ENCODE measurements at places on chromosomes 12 and 14. TPM values are rescaled to one million over a fixed set of nuclear protein-coding genes. Genes with fewer than 3 reads are reported as not detected.

Gene ZNF891
- 2.0 TPM for total RNA-seq

Gene HOXC4
- not detected for total RNA-seq

Gene DNAJC22
- total RNA-seq = 1.8 TPM

Gene MLF2
- total RNA-seq = 118 TPM

Gene FGF23
- total RNA-seq = not detected

Gene P2RX2
- not detected for total RNA-seq

Gene LYZ
- total RNA-seq = 3.6 TPM

Gene RPGRIP1
- total RNA-seq = 1.5 TPM

Gene OVCH1
- total RNA-seq = not detected

Gene PPHLN1
- total RNA-seq = 50.3 TPM

Gene CS
- total RNA-seq = 187 TPM

Gene PTGER2
- total RNA-seq = not detected

Gene CD9
- 67.2 TPM for total RNA-seq

Gene SLC8A3
- total RNA-seq = 0.13 TPM

GRCh38 chr12:112010415-112011344, 2.3 kb downstream of the TMEM116 start:
- H3K4me3 ChIP-seq = peak overlapping the region; percentile 31
- H3K36me3 ChIP-seq = peaks cover 13% of the 10 kb centered on the region
- peaks cover 27% of the 10 kb centered on the region for H3K4me1 ChIP-seq
- H3K27me3 ChIP-seq = peaks cover 10% of the 10 kb centered on the region
- DNase-seq = no peak
- no peak overlapping the region for H3K27ac ChIP-seq

DNA sequence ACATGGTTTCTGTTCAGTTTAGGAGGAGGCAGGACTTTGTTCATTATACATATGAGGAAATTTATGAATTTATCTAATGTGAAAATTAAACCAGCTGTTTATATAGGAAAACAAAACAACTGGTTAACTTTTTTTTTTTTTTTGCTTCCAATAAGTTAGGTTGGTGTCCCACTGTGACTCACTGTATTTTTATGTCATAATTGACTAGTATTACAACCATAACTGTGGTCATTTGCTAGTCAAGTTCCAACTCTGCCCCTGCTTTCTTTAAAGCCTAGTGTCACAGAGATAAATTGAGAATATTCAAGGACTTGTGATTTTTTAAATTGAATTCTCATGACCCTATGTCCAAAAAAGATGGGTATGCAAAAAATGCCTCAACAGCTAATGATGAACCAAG, 227.7 kb downstream of the BCAT1 start:
- H3K27me3 ChIP-seq = peaks cover 2% of the 10 kb centered on the region
- no peak overlapping the region for H3K27ac ChIP-seq
- no peak for DNase-seq

DNA sequence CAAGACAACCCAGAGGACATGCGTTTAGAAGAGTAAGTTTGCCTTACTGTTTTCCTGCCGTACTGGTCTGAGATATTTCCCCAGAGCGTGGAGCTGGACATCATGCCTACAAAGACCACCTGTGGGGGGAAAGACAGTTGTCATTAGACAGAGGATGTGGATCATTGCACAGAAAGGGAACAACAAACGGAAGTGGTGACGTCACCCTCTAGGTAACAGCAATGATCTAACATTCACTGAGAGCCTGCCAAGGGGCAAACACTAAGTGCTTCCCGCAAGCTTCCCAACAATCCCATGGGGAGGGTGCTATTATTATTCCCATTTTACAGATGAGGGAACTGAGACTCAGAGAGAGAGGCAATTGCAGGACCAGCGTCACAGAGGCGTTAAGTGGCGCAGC, 48.5 kb downstream of the SVOP start:
- H3K36me3 ChIP-seq = peaks cover 3% of the 10 kb centered on the region
- H3K4me1 ChIP-seq = no peaks in the 10 kb centered on the region
- no peak overlapping the region for H3K27ac ChIP-seq
- no peak overlapping the region for H3K4me3 ChIP-seq
- no peak for DNase-seq
- H3K27me3 ChIP-seq = no peaks in the 10 kb centered on the region

- peaks cover 4% of the 10 kb centered on the region for H3K27me3 ChIP-seq
- peaks cover 10% of the 10 kb centered on the region for H3K36me3 ChIP-seq
- no peak overlapping the region for H3K27ac ChIP-seq
- H3K4me3 ChIP-seq = no peak overlapping the region
- no peak for DNase-seq
These were observed 13.4 kb upstream of the IFI27 start for GRCh38 chr14:94097091-94097490.

DNA sequence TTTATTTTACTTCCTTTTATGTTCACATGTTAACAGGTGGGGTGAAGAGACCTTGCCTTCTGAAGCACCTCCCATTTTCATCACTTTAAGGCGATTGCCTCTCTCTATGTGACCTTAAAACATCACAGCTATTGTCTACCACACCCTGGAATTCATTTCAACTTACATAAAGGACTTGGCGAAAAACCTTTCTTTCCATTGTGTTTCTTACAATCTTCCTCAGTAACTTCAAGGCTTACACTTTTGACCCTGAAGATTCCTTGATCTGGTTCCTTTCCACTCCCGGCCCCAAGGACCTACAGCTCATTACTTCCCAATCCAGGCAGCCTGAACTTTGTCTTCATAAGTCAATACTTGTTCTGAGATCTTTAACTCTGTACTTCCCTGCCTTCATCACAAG, 443.3 kb downstream of the ADAMTS20 start:
- H3K4me3 ChIP-seq = no peak overlapping the region
- no peak for DNase-seq
- no peak overlapping the region for H3K27ac ChIP-seq
- no peaks in the 10 kb centered on the region for H3K27me3 ChIP-seq

GRCh38 chr14:101546706-101547105, 14.6 kb upstream of the DIO3 start:
- H3K4me3 ChIP-seq = no peak overlapping the region
- H3K36me3 ChIP-seq = peaks cover 4% of the 10 kb centered on the region
- no peaks in the 10 kb centered on the region for H3K4me1 ChIP-seq
- DNase-seq = no peak
- H3K27me3 ChIP-seq = peaks cover 15% of the 10 kb centered on the region

- no peak overlapping the region for H3K4me3 ChIP-seq
- no peaks in the 10 kb centered on the region for H3K36me3 ChIP-seq
- no peak overlapping the region for H3K27ac ChIP-seq
- no peaks in the 10 kb centered on the region for H3K4me1 ChIP-seq
- no peak for DNase-seq
- no peaks in the 10 kb centered on the region for H3K27me3 ChIP-seq
These were observed 46.7 kb downstream of the NOPCHAP1 start for GRCh38 chr12:105032703-105033357.

DNA sequence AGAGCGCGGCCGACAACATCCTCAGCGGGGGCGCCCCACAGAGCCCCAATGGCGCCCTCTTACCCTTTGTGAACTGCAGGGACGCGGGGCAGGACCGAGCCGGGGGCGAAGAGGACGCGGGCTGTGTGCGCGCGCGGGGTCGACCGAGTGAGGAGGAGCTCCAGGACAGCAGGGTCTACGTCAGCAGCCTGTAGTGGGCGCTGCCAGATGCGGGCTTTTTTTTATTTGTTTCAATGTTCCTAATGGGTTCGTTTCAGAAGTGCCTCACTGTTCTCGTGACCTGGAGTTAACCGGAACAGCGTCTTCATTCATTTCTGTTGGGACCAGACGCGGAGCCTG, 103.8 kb upstream of the FKBP4 start:
- H3K4me1 ChIP-seq = peaks cover 18% of the 10 kb centered on the region
- peaks cover 14% of the 10 kb centered on the region for H3K27me3 ChIP-seq
- peaks cover 13% of the 10 kb centered on the region for H3K36me3 ChIP-seq
- H3K4me3 ChIP-seq = peak overlapping the region; percentile 89
- peak; percentile 47 for DNase-seq
- no peak overlapping the region for H3K27ac ChIP-seq

DNA sequence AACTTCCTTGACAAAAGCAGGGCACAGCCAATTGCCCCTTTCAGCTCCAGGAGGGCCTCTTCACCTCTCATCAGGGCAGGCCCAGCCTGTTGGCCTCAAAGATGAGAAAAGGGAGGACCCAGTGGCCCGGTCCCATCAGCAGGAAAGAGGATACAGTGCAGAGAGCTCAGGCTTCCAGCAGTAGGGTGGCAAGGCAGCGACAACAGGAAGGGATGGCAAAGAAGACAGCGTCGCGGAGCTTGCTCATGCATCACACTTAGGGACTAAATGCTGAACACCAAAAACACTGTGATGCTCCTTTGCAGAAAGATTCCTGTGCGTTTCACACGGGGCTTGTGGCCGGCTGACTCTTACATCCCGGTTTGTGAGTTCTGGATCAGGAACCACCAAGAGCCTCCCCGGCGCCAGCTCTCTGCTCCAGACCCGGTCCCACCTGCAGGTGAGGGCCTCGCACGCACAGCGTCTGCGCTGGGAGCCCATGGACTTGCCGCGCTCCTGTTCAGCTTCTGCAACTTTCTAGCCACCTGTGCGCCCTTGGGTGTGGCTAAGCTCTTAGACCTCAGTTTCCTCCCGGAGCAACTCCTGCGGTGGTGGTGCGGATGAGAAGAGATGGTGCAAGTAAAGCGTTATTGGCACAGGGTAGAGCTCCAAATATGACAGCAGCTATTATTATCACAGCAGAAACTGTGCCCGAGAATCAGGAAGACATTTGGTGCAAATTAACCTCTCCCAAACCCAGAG, 15.3 kb upstream of the BCL7A start:
- H3K4me3 ChIP-seq = no peak overlapping the region
- peaks cover 2% of the 10 kb centered on the region for H3K27me3 ChIP-seq
- DNase-seq = no peak
- H3K4me1 ChIP-seq = no peaks in the 10 kb centered on the region
- no peaks in the 10 kb centered on the region for H3K36me3 ChIP-seq

- no peak overlapping the region for H3K27ac ChIP-seq
- no peak for DNase-seq
- H3K36me3 ChIP-seq = no peaks in the 10 kb centered on the region
- H3K4me1 ChIP-seq = peaks cover 60% of the 10 kb centered on the region
- H3K4me3 ChIP-seq = no peak overlapping the region
- peaks cover 6% of the 10 kb centered on the region for H3K27me3 ChIP-seq
These were observed 8.2 kb downstream of the NUAK1 start for GRCh38 chr12:106130474-106131113.

DNA sequence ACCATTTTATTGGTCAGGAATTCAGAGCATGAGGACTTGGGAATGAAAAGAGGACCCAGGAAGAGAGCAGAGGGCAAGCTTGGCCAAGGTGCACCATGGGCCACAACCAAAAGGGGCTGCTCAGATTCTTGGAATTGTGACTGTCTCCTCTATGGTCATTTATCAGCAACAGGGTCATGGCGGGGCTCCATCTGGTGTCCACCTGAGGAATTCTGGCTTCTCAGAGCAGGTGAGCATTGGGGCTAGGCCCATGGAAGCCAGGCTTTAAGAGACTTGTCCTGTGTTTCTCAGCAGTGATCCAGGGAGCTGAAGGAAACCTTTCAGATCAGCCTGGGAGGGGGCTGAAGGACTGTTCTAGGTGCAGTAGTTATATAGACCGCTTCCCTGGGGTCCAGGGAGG, 2.6 kb upstream of the RIN3 start:
- H3K27ac ChIP-seq = no peak overlapping the region
- peaks cover 17% of the 10 kb centered on the region for H3K4me1 ChIP-seq
- no peak overlapping the region for H3K4me3 ChIP-seq
- H3K27me3 ChIP-seq = peaks cover 6% of the 10 kb centered on the region
- DNase-seq = no peak

- H3K36me3 ChIP-seq = peaks cover 3% of the 10 kb centered on the region
- H3K27me3 ChIP-seq = peaks cover 5% of the 10 kb centered on the region
- no peak overlapping the region for H3K27ac ChIP-seq
- peaks cover 8% of the 10 kb centered on the region for H3K4me1 ChIP-seq
- no peak for DNase-seq
- no peak overlapping the region for H3K4me3 ChIP-seq
These were observed 2.6 kb downstream of the GLRX5 start for GRCh38 chr14:95537298-95538089.

GRCh38 chr14:104845033-104845666, 19.9 kb upstream of the CEP170B start:
- no peaks in the 10 kb centered on the region for H3K27me3 ChIP-seq
- no peaks in the 10 kb centered on the region for H3K4me1 ChIP-seq
- no peak overlapping the region for H3K27ac ChIP-seq
- no peak overlapping the region for H3K4me3 ChIP-seq

DNA sequence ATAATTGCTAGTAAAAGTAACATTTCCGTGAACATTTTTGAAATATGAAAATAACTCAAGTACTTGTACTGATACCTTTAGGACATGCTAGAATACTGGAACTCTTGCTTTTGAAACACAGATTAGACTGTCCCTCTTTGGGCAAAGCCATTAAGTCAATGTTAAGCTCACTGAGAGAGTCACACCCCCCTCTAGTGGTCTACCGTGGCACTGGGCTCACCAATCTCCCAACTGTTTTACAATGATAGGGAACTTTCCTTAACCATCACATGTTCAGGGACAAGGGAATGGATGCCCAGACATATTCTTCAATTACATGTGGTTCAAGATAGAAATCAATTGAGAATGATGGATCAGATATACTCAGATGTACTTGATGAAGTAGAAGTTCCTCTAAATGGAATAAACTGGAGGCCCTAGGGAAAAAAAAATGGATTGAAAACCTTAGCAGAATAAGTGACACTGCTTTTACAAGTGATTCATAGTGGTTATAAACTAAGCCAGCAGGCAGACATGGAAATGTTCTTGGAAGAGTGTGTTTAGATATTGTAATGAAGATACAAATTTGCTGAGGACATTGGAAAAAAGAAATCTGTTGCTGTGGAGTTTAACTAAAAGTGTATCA, 17.8 kb downstream of the NANOG start:
- DNase-seq = peak; percentile 88
- H3K27ac ChIP-seq = no peak overlapping the region
- H3K4me1 ChIP-seq = peaks cover 11% of the 10 kb centered on the region
- no peaks in the 10 kb centered on the region for H3K27me3 ChIP-seq

DNA sequence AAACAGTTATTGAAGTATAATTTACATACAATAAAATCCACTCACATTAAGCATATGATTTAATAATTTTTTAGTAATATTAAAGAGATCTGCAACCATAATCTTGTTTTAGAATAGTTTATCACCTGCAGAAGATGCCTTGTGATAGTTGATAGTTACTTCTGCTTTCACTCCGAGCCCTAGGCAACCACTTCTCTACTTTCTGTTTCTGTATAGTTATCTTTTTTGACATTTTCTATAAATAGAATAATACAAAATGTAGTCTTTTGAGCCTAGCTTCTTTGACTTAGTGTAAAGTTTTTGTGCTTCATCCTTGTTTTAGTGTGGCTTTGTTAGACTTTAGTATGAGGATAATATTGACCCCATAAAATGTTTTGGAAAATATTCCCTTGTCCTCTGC, 111.0 kb downstream of the MNAT1 start:
- peaks cover 15% of the 10 kb centered on the region for H3K4me1 ChIP-seq
- H3K27me3 ChIP-seq = no peaks in the 10 kb centered on the region
- H3K36me3 ChIP-seq = peaks cover 11% of the 10 kb centered on the region
- no peak for DNase-seq
- no peak overlapping the region for H3K27ac ChIP-seq

GRCh38 chr12:52656616-52657015, 4.6 kb upstream of the KRT2 start:
- no peak for DNase-seq
- H3K4me1 ChIP-seq = peaks cover 15% of the 10 kb centered on the region
- no peak overlapping the region for H3K27ac ChIP-seq
- no peaks in the 10 kb centered on the region for H3K36me3 ChIP-seq
- H3K27me3 ChIP-seq = peaks cover 8% of the 10 kb centered on the region

GRCh38 chr14:54622192-54622958, 55.4 kb downstream of the SAMD4A start:
- peaks cover 43% of the 10 kb centered on the region for H3K4me1 ChIP-seq
- no peak for DNase-seq
- peaks cover 2% of the 10 kb centered on the region for H3K27me3 ChIP-seq
- H3K27ac ChIP-seq = no peak overlapping the region
- no peak overlapping the region for H3K4me3 ChIP-seq

GRCh38 chr14:71555654-71556559, 376.3 kb upstream of the RGS6 start:
- H3K4me3 ChIP-seq = no peak overlapping the region
- peaks cover 15% of the 10 kb centered on the region for H3K4me1 ChIP-seq
